Activated CD4-positive, alpha-beta T cell treated with anti-CD3 and anti-CD28 coated beads, Interleukin-2, amount 50 U/mL, for 48 hours (primary cell): ENCODE measurements at places on chromosomes 7 and 10.
A peak's percentile ranks its signal among the peaks of the same experiment; 100 is the strongest.

- no peak for DNase-seq
These were observed 103.0 kb upstream of the CARD11 start for GRCh38 chr7:3146571-3147226.

DNA sequence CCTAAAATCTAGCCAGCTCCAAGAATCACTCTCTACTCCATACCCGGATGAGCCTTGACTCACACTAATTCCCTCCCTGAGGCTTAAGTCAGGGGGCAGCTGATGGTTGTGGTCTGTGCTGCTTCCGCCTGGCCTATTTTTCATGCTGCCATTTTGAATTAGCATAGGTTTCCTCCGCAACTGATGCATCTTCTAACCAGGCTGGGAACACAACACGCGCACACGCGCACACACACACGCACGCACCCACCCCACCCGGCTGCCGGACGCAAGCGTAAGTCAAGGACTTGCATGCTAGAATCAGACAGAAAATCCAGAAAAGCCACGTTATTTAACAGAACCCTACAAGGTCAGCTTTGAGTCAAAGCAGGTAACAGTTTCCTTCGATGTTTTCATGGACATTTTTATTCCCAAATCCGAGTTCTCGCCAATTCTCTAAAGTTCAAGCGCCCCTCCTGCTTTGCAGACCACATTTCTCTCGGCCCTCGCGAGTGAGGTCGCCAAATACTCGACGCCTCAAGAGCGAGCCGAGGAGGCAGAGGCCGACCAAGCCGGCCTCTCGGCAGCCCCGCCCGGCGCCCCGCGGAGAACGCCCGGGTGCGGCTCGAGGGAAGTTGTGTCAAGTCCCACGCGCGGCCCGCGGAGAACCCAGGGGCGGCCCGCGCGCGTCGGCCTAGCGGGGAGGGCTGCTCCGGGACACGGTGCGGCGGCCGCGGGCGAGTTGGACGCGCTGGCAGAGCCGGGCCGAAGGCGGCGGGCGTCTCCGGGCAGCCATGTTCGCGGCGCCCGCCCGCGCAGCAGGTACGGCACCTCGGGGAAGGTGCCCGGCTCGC is 961 bp downstream of the SCRN1 start:
- peak; percentile 25 for DNase-seq

DNA sequence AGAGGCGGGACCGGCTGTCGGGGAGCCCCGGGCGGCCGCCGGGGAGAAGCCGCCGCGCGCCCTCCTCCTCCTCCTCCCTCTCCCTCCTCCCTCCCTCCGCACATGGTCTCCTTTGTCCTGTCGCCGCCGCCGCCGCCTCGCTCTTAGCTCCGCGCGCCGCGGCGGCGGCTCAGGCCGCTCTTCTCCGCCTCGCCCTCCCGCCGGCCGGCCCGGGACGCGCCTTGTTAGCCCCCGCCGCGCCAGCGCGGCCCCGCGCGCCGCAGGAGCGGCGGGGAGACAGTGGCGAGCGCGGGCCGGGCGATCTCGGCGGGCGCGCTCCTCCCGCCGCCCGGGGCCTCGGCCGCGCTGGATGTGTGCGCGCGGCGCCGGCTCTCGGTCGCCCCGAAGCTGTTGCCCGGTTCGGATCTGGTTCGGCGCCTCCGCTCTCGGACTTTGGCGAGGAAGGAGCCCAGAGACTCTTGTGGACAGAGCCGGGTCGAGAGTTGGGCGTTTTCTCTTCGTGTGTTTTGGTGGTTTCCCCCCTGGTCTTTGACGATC is 437.4 kb upstream of the GALNT17 start:
- peak; percentile 9 for DNase-seq

GRCh38 chr7:128893251-128894100 is 17.0 kb downstream of the KCP start:
- DNase-seq: no peak

DNA sequence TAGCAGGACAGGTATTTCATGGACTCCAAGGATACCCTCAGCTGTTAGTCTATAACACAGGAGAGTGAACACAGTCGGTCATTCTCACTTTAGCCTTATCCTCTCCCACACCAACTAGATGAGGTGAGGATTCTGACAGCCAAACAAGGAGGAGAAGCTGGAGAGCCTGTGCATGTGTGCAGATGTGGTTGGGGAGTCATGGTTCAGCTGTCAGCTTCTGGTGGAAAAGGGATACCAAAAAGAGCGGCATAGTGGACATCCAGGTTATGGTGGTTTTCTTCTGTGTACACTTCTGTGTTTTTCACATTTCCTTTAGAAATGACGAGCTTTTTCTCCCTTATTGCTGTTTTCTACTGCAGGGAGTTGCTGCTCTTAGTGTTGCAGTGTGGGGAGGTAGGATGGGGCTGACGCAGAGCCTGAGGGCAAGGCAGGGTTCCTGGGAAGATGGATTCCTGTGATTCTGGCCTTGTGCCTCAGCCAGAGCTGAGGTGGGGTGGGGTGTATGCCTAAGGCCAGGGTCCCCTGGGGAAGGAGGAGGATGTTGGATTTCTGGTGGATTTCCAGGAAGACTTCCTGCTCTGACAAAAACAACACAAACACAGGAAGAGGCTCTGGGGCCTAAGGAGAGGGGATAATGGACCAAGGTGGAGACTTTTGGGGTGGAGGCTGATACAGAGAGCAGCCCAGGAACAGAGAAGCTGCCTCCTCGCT is 26.6 kb downstream of the PLAU start:
- DNase-seq: no peak

DNA sequence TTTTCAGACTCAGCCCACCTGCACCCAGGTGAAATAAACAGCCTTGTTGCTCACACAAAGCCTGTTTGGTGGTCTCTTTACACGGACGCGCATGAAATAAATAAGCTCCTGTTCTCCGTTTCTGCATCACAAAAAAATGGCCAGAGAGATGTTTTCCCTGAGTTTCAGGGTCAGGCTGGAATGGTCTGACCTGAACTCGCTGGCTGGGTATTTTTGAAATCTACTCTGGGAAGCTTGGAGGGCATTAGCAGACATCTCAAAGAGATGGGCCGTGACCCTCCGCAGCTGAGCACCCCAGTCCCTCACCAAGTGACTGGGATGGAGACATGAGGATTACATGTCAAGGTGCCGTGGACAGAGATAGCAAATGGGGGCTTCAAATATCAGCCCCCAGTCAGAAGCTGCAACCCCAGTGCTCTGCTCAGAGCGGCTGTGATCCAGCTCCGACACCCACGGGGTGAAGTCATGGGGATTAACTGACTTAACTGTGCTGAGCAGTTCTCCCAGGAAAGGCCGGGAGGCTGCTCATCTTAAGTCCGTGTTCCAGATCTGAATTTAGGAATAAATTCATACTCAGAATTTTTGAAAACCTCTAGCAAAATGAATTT is 22.3 kb downstream of the CALML5 start:
- DNase-seq: no peak

GRCh38 chr7:7399707-7400106 is 136.0 kb downstream of the COL28A1 start:
- DNase-seq: no peak

GRCh38 chr7:47195641-47196040 is 386.3 kb downstream of the TNS3 start:
- DNase-seq: no peak

DNA sequence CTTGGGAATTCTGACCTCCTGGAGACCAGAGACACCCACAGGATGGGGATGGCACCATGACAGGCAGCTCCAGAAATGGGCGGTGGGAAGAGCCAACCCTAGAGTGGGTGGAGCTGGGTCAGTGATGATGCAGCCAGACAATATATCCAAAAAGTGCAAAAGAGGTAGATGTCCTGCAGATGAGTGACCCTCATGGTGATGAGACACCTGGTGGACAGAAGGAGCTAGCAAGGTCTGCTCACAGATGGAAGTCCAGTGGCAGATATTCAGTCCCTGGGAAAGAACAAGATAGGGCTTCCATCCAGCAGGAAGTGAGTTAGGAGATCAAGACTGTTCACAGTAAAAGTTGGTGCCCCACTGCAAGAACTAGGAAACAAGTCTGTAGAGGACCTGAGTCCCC is 19.2 kb upstream of the GRB10 start:
- DNase-seq: no peak

DNA sequence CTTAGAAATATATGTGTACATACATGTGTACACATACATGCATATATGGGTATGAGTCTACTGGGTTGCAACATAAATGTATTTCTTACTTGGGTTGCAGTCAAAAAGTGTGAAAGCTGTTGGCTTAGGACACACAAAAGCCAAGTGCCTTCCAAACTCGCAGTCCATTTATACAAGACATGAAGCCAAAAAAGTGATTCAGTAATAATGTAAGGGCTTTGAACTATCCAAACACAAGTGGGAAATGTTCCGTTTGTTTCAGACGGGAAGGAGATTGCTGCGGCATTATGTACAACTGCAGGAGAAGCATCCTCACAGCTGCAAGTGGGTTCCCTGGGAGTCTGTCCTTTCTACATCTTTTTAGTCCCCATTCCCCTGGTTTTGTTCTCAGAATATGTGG is 513.6 kb downstream of the SORCS3 start:
- no peak for DNase-seq

GRCh38 chr10:97003151-97003803 is 171.2 kb downstream of the LCOR start:
- DNase-seq: no peak

DNA sequence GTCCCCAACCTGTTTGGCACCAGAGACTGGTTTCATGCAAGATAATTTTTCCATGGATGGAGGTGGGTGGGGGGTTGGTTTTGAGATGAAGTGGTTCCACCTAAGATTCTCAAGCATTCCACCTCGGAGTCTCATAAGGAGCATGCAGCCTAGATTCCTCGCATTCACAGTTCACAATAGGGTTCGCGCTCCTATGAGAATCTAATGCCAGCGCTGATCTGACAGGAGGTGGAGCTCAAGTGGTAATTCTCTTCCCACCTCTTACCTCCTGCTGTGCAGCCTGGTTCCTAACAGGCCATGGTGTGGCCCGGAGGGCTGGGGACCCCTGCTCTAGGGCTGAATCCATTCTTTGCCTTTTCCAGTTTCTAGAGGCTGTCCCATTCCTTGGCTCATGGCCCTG is 19.1 kb upstream of the CDK1 start:
- DNase-seq: no peak

DNA sequence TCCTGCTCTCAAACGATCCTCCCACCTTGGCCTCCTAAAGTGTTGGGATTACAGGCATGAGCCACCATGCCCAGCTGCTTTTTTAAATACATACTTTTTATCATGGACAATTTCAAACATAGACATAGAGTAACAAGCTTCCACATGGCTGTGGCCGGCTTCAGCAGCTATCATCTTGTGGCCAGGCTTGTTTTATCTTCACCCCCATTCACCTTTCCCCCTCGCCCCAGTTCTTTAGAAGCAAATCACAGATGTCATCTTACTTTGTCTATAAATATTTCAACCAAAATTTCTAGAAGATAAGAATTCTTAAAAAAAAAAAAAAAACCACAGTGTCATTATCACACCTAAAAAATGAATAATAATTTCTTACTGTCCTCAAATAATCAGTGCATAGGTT is 5.9 kb downstream of the FOXK1 start:
- no peak for DNase-seq

GRCh38 chr10:52679117-52679516 is 93.5 kb downstream of the MBL2 start:
- DNase-seq: no peak

DNA sequence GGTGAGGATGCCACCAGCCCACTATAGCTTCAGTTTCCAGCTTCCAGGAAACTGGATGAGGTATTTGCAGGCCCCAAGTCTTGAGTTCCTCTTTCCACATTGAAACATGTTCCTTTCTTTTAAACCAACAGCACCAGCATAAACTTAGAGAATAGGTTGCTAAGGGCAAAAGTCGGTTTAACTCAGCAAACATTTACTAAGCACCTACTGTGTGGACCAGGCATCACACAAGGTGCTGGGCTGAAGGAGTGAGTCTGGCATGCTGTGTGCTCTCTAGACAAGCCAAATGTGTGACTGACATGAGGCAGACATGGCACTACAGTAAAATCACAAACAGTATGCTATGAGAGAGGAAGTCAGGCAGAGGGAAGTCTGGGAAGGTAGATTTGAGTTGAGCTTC is 11.0 kb upstream of the RASSF4 start:
- no peak for DNase-seq

GRCh38 chr7:104836976-104837375 is 177.0 kb upstream of the KMT2E start:
- DNase-seq: no peak

- DNase-seq: no peak
These were observed 81.9 kb upstream of the DYNC1I1 start for GRCh38 chr7:95690367-95690947.

GRCh38 chr10:124001391-124002148 is 91.8 kb downstream of the CHST15 start:
- DNase-seq: no peak

DNA sequence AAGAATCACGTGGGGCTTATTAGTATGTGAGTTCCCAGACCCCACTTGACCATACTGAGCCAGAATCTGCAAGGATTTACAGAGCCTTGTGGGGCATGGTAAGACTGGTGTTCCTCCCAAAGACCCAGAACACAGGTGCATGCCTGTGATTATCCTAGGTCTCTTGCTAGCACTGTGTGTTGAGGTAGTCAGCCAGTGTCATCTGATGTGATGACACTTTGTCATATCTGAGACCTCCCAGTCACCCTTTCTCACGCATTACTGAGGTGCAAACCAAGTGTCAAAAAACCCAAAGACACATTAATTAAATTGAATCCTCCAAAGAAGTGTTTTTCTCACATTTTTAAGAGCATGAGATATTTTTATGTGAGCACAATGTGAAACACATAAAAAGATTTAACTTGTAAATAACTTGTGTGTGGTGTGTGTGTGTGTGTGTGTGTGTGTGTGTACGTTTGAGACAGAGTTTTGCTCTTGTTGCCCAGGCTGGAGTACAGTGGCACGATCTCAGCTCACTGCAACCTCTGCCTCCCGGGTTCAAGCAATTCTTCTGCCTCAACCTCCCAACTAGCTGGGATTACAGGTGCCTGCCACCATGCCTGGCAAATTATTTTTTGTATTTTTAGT is 162.0 kb upstream of the PRPS1L1 start:
- DNase-seq: no peak

GRCh38 chr10:15448598-15448997 is 77.5 kb upstream of the FAM171A1 start:
- no peak for DNase-seq

- peak; percentile 20 for DNase-seq
These were observed 457 bp downstream of the NSUN5 start for GRCh38 chr7:73308074-73308664.

GRCh38 chr10:24406809-24407483 is 198.0 kb downstream of the KIAA1217 start:
- DNase-seq: no peak

DNA sequence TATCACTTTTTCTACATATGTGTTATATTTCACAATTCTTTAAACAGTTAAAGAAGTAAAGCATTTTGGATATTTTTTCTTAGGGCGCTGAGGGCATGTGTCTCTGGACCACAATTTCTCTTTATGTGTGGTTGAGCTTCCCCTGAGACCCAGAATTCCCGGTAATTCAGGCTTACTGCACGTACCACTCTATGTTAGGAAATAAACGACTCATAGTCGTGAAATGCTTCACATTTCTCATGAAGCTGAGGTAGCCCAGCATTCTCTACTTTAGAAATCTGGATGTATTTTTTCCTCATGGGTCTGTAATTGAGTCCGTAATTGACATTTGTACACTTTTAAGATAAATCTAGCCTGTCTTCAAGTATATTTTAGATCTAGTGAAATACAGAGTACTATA is 170.6 kb downstream of the FZD1 start:
- DNase-seq: no peak

GRCh38 chr7:157255201-157255606 is 81.6 kb upstream of the DNAJB6 start:
- no peak for DNase-seq

GRCh38 chr7:102030696-102031095 is 213.3 kb downstream of the CUX1 start:
- DNase-seq: no peak

- DNase-seq: no peak
These were observed 24.4 kb downstream of the TMEM273 start for GRCh38 chr10:49163741-49164140.
